ENCODE measurements at places on chromosomes 16 and 17.

- DNase-seq: no peak
Measured at GRCh38 chr17:1992541-1992940, 32.6 kb downstream of the RTN4RL1 start.

GRCh38 chr16:21223787-21224186, 9.7 kb upstream of the ANKS4B start:
- no peak for DNase-seq

- DNase-seq: no peak
Measured at GRCh38 chr17:52147872-52148271, 10.6 kb downstream of the CA10 start.

- DNase-seq: no peak
Measured at GRCh38 chr17:5582209-5583185, 1.8 kb downstream of the NLRP1 start.

DNA sequence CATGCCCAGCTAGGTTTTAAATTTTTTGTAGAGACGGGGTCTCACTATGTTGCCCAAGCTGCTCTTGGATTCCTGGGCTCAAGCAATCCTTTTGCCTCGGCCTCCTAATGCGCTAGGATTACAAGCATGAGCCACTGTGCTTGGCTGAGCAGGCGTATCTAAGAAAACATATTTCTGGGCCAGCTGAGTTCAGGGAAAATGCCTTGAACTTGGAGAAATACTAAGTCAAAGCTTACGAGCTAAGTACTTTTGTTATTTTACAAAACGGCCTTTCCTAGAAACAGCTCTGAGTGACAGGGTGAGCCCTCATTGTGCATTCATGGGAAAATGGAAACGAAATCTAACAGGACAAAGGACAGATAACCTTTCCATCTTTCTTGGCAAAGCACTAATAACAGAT, 24.7 kb downstream of the DNAI2 start:
- no peak for DNase-seq

DNA sequence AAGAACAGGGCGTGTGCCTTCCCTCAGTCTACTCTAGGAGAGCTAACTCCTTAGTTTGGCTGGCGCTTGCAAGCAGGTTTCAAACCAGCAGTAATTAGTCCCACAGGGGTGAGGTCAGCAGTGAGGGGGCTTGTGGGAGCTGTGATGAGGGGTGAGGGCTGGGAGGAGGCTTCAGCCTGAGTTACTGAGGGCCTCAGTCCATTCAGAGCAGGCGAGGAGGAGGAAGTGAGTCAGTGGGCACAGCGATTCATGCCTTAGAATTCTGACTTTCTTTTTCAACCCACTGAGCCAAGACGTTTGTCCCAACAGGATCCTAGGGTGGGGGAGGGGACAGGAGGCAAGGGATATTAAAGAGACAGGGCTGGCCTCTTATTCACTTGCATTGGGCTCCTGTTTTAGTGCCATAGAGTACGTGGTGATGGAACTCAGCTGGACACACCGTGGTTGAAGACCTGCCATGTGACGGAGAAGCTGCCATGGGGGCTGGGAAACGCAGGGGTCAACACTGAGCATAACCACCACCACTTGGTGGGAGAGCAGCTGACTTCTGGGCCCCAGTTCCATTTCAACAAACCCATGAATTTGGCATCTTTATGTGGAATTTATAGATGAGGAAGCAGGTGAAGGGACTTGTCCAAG, 8.3 kb upstream of the ITGA3 start:
- no peak for DNase-seq

All from NCI-H2171 (cell line).